ENCODE measurements at places on chromosomes 16 and 17.

DNA sequence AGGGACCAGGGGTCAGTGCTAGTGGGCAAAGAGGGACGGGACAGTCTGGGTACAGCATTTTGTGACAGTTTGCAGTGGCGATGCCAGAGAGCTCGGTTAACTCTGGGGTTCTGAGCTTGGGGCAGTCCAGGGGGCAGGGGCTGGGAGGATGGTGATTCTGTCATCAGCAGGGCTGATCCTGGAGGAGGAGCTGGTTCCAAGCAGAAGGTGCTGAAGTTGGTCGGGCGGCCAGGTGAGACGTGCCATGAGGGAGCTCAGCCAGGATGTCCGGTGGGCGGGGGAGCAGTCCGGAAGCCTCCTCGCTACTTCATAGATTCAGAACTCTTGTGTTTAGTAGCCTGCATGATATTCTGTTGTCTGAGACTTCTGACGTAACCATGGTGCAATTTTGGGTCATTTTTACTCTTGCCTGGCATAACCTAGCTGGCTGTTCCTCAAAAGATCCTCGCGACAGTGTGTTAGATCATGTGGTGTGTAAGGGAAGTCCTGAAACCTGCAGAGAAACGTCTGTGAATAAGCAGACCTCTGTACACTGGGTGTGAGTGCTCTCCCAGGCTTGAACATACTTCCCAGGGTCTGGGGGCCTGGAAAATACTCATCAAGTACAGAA lies 122.0 kb downstream of the CLEC16A start:
- no peak for DNase-seq

DNA sequence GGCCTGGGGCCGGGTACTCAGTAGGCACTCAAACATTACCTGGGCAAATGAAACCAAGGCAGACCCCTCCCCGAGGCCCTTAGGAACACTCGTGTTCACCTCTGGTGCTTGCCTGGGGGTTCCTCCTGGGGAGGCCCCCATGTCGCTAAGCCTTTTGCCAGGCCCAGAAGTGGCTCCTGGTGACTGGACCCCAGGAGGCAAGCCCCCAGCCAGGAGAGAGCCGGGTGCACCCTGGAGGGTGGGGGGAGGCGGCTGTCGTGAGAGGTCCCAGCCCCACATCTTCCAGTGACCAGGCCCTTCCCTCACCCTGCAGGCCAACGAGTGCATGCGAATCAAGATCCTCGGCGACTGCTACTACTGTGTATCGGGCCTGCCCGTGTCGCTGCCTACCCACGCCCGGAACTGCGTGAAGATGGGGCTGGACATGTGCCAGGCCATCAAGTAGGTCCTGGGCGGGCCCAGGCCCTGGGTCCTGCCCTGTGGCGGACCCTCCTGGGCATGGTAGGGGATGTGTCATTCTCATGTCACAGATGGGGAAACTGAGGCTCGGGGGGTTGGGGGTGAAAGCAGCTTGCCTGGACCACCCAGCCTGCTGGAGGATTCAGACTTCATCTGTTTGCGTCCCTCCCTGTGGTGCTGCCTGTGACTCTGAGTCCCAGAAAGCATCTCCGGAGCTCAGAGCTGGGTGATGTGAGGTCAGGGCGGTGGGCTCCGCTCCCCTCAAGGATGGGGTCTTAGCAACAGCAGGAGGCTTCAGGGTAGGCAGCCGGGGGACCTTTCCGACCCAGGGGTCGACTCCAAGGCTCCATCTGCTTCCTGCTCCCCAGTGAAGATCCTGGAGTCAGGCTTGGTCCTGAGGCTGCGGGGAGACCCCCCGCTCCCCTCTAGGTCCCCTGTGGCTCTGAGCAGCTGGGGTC lies 32.5 kb downstream of the ADCY7 start:
- DNase-seq = no peak

DNA sequence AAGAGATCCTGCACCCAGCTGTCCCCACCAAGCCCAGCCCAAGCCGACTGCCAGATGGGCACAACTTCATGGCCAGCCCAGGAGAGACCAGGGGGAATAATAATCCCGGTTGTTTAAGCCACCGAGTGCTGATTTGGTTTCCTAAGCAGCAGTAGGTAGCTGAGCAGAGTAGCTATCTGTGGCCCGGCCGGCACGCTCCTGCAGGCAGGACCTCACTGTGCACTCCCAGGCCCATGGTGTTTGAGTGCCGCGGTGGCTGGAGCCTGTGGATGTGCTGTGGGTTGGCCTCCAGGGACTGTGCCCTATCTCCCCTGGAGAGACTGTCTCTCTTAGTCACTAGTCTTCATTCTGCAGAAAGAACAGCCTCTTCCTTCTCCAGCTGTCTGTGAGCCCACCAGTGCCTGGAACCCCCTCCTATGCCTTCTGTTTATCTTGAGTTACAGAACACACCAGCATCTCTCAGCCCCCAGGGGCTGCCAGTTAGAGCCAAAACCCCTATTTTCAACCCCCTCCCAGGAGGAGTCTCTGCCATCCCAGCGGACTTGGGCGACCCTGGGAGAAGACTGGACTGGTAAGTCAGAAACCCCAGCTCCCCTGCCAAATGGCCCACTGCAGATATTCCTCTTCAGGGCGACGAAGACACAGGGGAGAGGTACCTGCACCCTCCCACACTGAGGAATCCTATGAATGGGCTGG lies 152.0 kb downstream of the SDK2 start:
- DNase-seq = no peak

DNA sequence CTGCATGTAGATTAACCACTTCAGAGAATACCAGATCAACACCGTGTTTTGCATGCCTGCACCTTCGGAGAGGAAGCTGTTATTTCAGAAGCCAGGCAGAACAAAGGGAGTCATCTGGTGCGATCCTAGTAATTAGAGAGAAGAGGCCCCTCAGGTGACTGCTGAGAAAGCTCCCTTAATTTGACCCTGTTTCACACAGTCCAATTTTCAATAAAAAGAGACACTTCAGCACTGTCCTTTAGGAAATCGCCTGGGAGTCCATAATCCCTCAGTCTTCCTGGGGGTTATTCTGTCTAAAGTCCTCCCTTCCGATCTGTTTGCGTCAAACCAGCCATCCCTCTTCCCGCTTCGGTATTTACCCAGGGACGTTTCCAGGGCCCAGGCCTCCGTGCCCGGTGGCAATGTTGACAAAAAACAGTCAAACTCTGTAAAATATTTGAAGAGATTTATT lies 23.4 kb upstream of the TNRC6C start:
- no peak for DNase-seq

Data from activated naive CD4-positive, alpha-beta T cell (primary cell).